ENCODE measurements at places on chromosomes 7 and 10. TPM values are rescaled to one million over a fixed set of nuclear protein-coding genes. Genes with fewer than 3 reads are reported as not detected.

The FLNC gene
- total RNA-seq: 9.4 TPM

DNA sequence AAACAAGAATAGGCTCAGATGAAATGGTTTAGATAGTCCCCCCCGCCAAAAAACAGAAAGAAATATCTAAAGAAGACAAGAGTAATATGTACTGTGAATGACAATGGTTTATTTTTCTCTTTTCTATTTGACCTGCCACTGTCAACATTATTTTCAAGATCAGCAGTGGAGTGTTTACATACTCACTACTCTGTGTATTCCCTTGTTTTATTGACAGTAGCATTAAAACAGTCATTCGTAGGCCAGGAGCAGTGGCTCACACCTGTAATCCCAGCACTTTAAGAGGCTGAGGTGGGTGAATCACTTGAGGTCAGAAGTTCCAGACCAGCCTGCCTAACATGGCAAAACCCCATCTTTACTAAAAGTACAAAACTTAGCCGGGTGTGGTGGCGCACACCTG, 245.3 kb upstream of the SLC26A5 start:
- no peak for DNase-seq
- no peak overlapping the region for H3K27ac ChIP-seq
- H3K4me3 ChIP-seq: no peak overlapping the region
- no peaks in the 10 kb centered on the region for H3K27me3 ChIP-seq
- no peaks in the 10 kb centered on the region for H3K4me1 ChIP-seq

DNA sequence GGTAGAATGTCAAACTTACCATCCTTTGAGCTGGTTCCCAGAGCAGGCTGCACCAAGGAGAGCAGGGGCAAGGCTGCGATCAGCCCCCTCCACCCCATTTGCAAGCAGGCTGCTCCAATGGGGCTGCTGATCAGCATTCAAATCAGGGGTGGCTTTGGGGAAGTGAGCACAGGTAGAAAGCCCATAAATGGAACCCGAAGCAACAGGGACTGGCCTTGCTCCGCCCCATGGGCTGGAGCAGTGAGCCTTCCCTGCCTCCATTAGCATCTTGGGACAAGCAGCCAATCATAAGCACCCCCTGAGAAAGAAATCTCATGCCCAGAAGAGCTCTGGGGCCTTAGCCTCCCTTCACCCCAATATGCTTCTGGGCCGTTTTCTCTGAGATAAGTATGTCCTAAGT, 4.0 kb upstream of the PKD1L1 start:
- peaks cover 9% of the 10 kb centered on the region for H3K36me3 ChIP-seq
- H3K27ac ChIP-seq: no peak overlapping the region
- peaks cover 6% of the 10 kb centered on the region for H3K4me1 ChIP-seq
- no peaks in the 10 kb centered on the region for H3K27me3 ChIP-seq
- H3K4me3 ChIP-seq: no peak overlapping the region

DNA sequence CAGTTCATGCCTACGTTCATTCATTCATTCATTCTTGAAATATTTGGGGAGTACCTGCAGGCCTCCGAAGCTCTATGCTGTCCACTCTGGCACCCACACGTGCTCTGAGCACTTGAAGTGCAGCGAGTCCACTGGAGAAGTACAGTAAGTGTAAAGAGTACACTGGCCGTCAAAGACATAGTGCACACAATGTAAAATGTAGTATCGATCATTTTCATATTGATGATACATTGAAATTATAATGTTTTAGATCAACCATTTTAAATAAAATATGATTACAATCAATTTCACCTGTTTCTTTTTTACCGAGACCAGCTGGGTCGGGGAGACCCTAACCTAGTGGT, 37.0 kb upstream of the PURB start:
- H3K36me3 ChIP-seq: no peaks in the 10 kb centered on the region
- H3K4me1 ChIP-seq: no peaks in the 10 kb centered on the region
- no peak for DNase-seq
- no peak overlapping the region for H3K27ac ChIP-seq

- no peaks in the 10 kb centered on the region for H3K4me1 ChIP-seq
- no peaks in the 10 kb centered on the region for H3K36me3 ChIP-seq
- no peak for DNase-seq
- H3K4me3 ChIP-seq: no peak overlapping the region
- no peak overlapping the region for H3K27ac ChIP-seq
These were observed 239.5 kb downstream of the KIAA1217 start for GRCh38 chr10:24448351-24448999.

The CRHR2 gene
- 0.23 TPM for total RNA-seq

The MARVELD1 gene
- 23.7 TPM for total RNA-seq

The LIPK gene
- not detected for total RNA-seq

Measured in GM23338 (cell line).